ENCODE measurements at places on chromosomes 12 and 14.

DNA sequence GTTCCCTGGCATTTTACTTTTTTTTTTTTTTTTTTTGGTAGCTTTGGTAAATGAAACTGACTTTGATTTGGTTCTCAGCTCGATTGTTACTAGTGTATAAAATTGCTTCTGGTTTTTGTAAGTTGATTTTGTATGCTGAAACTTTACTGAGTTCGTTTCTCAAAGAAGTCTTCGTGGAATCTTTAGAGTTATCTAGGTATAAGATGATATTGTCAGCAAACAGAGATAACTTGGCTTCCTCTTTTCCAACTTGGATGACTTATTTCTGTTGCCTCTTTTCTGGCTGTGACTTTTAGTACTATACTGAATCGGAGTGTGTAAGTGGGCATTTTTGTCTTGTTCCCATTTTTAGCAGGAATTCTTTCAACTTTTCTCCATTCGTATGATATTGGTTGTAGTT, 28.1 kb downstream of the USP15 start:
- no peak for DNase-seq

GRCh38 chr14:89420502-89420901, 3.5 kb upstream of the FOXN3 start:
- DNase-seq, result no peak

DNA sequence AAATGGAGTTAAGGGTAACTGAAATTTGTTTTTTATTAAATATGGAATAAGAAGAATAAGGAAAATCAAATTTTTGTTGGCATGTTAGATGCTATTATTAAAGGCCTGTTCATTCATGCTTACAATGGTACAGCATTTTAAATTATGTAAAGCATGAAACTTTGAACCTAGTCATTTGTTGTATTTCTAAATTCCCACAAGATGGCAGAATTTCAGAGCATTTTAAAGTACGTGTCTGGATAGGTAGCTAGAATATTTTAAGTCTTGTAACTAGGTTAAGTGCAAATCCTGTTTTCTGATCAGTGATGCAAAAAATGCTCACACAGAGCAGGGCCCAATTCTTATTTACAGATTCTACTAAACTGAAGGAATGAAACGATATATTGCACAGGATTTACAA, 585.6 kb upstream of the MIS18BP1 start:
- DNase-seq, result no peak

DNA sequence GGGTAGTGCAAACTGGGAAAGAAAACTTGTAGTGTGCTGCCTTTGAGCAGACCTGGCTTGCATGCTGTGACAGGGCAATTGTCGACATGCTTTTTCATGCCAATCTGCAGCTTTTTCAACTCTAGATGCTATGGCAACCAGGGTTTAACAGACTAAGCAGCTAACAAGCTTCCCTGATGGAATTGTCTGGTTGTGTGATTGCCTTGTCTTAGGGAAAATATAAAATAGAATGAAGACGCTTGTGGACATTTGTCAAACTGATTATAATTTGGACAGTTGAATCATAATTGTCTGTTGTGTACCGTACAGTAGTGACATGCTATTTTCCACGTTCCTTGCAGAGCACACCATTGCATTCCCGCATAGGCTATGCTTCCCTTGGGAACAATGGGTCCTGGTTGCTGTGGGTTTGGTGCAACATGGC, 113.0 kb downstream of the FOXG1 start:
- no peak for DNase-seq
